Astrocyte of the spinal cord (primary cell): ENCODE measurements at places on chromosomes 11 and 22.
A peak's percentile ranks its signal among the peaks of the same experiment; 100 is the strongest.

GRCh38 chr11:72738199-72739141, 13.7 kb downstream of the ARAP1 start:
- no peak for DNase-seq

DNA sequence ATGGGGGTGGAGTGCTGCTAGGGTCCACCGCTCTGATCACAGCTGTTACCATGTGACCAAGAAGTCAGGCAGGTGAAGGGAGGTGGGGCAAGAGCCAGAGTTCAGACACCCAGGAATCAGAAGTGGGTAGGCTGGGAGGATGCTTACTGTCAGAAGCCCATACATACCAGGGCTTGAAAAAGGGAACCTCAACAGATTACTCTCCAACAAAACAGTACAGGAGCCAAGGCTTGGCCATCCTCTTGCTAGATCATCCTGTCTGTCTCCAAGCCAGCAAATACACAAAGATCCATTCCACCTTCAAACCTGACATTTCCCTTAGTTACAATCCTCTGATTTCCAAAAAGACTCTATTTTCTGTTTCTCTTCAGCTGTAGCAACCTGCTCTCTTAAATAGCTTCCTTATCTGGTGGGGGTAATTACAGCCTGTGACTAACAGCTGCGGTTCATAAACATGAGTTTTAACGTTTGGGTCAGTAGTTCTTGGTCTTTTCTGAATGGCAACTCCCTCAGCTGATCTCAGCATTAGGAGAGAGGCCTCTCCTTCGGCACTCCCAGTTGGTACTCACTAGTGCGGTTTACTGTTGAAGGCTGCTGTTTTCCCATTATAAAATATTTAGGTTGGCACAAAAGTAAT, 31.1 kb upstream of the WT1 start:
- DNase-seq: no peak

GRCh38 chr11:65111159-65111743, 421 bp upstream of the TM7SF2 start:
- DNase-seq: no peak

DNA sequence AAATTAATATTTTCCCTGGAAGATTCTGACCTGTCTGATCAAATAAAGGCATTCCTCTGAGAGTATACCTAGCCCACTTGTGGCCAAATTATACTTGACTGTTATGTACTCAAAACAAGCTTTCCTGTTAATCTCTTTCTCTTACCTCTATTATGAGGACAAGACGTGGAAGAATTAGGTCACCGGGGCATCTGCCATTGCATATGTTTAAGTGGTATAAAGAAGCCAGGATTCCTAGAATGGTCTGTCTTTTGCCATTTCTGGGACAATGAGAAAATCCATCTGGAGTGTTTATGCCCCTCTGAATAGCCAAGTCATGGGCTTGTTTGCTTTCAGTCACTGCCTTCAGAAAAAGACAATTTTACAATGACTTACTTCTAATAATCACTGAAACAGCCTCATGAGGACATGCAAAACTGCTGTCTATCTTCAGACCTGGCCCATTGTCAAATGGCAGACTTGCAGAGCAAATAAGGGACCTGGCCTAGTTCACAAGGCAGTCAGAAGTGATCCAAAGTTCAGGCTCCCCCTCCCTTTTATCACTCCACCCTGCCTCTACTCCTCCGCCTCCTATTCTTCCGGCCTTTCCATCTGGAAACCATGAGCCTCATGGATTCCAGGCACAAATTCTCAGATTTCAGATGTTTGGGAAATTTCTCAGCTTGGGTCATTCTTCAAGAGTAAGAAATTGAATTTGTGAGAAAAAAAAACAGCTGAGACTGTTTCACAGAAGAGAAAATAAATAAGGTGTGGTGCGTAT, 128.1 kb upstream of the LDLRAD3 start:
- peak; percentile 47 for DNase-seq

DNA sequence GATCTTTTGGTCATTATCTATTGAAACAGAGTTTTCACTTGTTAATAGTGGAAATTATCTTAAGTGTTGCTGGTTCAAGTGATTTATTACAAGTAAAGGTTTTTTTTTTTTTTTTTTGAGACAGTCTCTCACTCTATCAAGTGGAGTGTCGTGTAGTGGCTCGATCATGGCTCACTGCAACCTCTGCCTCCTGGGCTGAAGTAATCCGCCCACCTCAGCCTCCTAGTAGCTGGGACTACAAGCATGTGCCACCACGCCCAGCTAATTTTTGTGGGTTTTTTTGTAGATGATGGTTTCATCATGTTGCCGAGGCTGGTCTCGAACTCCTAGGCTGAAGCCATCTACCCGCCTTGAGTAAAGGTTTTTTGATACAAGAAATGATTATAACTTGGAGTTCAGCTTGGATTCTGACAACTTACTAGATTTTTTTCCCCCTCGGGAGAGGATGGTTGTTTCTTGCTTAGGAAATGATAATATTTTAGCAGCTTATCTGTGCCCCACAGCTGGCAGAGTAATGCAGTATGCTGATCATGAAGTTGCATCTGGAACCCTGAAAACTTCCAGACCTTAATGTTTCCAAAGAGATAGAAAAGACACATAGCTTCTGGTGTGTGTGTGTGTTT, 68.9 kb downstream of the MTMR3 start:
- no peak for DNase-seq

DNA sequence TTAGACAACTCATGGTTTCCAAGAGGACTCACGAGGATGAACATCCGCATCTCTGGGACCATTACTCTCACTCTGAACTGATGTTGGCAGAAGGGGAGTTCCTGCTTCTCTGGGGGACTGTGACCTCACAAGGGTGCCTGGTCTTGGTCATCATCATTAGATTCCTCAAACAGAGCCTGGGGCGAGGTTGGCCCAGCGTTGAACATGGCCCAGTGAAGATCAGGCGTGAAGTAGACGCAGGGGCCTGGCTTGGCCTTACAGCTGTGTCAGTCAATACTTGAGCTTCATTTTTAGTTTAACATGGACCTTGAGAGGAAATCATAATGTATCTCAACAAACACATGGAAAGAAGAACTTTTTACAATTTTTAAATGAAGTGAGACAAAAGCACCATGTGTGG, 617.1 kb downstream of the BRD1 start:
- no peak for DNase-seq

GRCh38 chr11:43358279-43358800, 380 bp upstream of the TTC17 start:
- DNase-seq: peak; percentile 19

DNA sequence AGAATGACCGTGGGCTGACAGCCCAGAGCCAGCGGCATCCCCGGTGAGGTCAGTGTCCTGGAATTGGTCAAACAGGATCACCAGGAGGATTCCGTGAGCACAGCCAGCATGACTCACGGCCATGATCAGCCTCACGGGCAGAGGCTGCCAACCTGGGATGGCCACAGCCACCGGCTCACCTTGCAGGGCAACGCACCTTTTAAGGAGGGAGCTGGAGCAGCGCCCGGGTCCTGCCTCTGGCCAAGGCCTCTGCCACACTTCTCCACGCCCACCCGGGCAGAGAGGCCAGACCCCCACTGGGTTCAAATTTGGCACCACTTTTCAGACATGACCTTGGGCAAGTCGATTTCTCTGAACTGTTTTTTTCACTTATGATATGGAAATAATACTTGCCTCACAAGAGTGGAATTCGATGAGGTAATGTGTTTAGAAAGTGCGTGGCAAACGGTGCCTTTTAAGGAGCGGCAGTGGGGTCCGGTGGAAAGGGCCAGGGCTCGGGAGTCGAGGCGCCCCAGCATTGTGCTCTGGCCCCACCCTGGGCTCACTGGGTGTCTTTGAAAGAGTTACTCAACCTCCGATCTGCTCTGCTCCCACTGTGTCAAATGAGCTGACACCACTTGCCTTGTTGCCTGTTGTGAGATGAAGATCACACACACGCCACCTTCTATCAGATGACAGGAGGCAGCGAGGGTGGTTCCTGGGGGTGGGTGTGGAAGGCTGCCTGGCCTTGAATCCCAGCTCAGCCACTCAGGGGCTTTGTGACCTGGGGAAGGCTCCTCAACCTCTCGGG, 16.0 kb downstream of the TXN2 start:
- DNase-seq: peak; percentile 93

- DNase-seq: no peak
Measured at GRCh38 chr22:45154383-45154782, 9.3 kb upstream of the NUP50 start.

DNA sequence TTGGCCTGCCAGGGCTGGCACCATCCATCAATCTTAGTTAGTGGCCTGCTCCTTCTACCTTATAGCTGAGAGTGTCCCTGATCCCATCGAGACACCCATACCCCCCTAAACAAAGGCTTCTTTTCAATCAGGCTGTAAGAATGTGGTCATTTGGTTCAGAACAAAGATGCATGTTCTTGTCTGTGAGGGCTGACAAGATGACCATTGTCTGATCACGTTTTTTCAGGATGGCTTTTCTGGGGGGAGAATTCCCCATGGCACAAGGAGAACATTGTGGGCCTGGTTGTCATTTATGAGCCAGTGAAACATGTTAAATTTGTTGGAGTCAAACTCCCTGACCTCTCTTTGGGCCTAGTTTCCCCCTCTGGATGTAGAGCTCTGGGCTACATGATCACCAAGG, 160.4 kb downstream of the INSC start:
- no peak for DNase-seq

GRCh38 chr11:64918017-64918416, 1.0 kb upstream of the ATG2A start:
- peak; percentile 71 for DNase-seq

DNA sequence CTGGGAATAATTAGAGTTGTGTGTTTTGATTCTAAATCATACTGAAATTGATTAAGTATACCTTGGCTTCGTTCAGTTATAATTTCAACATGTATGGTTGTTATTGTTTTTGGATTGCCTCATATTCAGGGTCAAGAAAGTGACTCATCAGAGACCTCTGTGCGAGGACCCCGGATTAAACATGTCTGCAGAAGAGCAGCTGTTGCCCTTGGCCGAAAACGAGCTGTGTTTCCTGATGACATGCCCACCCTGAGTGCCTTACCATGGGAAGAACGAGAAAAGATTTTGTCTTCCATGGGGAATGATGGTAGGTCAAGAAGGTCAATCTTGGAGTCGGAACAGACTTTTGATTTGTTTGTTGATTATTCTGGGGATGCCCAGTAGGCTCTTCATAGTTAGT, 40.4 kb downstream of the KMT2A start:
- DNase-seq: no peak

DNA sequence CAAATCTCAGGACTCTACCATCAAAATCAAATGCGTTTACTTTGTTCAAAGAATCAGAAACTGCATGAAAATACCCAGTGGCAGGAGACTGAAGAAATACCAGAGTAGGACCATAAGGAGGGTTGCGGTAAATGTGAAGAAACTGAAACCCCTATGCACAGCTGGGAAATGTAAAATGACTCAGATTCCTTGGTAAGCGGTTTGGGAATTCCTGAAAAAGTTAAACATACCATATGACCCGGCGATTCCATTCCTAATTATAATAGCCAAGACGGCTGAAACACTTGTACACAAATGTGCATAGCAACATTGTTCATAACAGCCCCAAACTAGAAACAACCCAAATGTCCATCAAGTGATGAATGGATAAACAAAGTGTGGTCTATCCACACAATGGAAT, 114.1 kb upstream of the GRAMD1B start:
- no peak for DNase-seq

DNA sequence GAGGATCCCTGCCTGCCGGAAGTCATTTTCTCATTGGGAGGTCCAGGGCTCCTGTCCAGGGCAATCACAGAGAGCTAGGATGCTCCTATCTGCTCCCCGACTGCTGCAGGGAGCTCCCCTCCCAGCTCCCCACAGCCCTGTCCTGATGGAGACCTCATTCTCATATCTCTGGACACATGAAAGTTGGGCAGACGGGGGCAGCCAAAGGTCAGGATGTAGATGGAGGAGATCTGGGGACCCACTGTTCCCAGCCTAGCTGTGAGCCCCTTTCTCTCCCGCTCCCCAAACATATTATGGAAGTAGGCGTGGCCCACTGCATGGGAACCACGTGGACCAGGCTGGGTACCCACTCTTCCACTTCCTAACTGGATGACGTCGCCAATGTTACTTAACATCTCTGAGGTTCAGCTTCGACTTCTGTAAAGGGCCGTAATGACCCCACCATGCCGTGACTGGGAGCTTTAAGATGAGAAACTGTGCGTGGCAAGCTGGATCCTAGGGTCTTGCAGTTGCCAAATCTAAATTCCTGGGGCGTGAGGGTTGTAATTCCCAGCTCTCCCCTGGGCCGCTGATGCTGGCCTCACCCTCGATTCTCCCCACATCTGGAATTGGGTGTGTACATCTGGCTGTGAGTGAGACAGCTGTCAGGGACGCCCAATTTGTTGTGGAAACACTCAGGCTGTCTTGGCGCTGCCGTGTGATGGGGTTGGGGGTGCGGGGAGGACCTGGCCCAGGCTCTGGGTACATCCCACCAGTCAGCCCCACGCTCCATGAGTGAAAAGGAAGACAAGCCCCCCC, 1.8 kb downstream of the CDC42EP2 start:
- DNase-seq: peak; percentile 70

- DNase-seq: peak; percentile 37
Measured at GRCh38 chr11:10651656-10652361, 41.7 kb downstream of the IRAG1 start.

GRCh38 chr11:128926000-128926399, 16.7 kb downstream of the TP53AIP1 start:
- DNase-seq: no peak

GRCh38 chr11:23961503-23962338, 535.1 kb upstream of the LUZP2 start:
- no peak for DNase-seq

DNA sequence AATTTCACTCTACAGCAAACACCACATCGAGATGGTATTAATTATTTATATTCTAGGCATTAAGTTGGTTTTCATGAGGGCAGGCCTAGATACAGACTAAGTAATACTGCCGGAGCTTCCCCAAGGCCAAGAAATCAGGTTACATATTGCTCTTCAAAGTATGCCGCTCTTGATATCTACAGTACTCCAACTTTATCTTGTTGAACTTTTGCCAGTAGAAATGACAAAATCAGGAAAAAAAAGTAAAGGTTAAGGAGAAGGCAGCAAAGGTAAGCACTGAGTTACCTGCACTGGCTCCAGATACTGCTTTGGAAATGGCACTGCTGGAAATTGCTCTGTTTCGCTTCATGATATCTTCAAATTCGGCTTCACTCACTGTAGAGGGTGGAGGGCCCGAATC, 14.4 kb downstream of the CPSF7 start:
- no peak for DNase-seq

GRCh38 chr22:30705710-30706651, 11.3 kb downstream of the OSBP2 start:
- DNase-seq: peak; percentile 86
